Central memory CD8-positive, alpha-beta T cell (primary cell): ENCODE measurements at places on chromosomes 4 and X.

DNA sequence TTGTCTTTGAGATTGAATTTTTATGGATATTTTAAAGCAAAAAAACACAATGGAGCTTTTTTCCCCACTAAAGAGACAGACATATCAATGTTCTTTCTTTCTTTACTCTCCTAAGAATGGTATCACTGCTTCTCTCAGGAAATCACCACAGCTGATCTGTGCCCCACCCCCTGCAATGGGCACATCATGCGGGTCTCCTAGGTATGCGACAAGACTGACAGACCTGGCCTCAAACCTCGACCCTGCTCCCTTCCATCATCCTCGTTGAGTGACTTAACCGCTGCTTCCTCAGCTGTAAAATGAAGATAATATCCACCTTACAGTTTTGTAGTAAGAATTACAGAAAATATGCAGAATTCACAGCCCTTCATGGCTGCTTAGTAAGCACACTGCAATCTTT lies 58.3 kb downstream of the LEF1 start:
- DNase-seq, result no peak

- no peak for DNase-seq
Observed at GRCh38 chr4:68803013-68803412, 12.8 kb upstream of the UGT2B10 start.

DNA sequence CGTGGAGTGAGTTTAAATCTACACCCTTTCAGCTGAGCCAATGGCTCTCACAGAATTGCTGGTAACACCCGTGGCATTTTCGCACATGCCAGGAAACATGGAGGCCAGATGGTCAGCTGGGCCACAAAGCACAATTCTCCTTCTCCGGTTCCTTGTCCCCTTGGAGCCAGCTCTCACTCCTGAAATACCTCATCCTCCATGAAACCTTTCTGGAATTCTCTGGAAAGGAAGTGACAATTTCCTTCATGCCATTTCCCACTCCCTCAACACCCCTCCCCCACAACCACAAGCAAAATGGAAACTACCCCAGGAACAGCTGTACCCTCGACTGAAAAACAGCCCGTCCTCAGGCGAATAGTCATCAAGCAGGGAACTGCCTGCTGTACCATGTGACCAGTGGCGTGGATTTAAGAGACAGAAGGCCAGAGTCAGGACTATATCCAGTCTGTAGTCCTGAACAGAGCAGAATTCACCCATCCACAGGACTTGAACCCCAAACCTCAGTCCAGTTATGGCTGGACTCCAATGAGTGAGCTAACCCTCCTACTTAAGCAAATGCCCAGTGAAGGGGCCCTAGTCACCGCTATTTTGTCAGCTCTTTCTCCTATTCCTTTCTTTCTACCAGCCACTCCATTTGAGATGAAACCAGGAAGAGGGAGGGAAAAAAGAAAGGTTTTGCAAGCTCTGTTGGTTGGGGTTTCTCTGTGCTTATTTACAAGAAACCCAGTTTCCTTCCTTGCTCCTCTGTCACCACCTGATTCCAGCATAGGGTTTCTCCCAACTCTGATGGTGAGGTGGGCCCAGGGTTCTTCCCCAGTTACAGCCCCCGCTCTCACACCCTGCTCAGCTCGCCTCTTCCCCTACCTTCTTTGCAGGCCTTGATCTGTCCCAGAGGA lies 24.5 kb downstream of the ELF4 start:
- no peak for DNase-seq

- DNase-seq, result no peak
Observed at GRCh38 chrX:8424912-8425311, 39.7 kb upstream of the VCX3B start.

DNA sequence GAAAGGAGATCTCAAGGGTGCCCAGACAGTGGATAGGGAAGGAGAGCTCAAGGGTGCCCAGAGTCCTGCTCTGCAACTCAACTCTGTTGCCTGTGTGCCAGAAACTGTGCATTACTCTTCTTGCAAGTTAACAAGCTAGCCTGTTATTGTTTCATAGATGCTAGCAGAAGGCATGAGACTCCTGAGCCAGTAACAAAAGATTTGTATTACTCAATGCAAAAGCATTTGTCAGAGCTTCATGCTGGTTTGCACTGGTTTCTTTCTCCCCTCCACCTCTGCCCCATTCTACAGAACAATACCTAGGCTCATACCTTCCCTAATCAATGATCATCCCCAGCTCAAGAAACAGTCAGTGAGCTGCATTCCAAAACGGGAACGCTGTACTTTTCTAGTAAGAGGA lies 124.5 kb upstream of the NEIL3 start:
- DNase-seq, result no peak

DNA sequence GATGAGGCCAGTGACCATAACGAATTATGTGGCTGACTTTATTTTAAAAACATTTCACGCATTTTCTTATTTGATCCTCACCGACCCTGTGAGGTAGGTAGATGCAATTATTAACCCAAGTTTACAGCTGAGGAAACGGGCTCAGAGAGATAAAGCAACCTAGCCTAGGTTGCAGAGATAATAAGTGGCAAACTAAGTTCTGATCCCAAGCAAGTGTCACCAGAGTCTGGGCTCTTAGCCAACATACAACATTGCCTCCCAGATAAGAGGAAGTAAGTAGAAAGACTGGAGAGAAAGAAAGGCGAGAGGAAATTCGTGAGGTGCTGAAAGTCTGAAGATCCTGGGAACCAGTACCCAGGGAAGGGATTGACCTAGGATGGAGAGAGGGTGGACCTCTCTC lies 77.4 kb upstream of the GPR50 start:
- DNase-seq, result no peak

DNA sequence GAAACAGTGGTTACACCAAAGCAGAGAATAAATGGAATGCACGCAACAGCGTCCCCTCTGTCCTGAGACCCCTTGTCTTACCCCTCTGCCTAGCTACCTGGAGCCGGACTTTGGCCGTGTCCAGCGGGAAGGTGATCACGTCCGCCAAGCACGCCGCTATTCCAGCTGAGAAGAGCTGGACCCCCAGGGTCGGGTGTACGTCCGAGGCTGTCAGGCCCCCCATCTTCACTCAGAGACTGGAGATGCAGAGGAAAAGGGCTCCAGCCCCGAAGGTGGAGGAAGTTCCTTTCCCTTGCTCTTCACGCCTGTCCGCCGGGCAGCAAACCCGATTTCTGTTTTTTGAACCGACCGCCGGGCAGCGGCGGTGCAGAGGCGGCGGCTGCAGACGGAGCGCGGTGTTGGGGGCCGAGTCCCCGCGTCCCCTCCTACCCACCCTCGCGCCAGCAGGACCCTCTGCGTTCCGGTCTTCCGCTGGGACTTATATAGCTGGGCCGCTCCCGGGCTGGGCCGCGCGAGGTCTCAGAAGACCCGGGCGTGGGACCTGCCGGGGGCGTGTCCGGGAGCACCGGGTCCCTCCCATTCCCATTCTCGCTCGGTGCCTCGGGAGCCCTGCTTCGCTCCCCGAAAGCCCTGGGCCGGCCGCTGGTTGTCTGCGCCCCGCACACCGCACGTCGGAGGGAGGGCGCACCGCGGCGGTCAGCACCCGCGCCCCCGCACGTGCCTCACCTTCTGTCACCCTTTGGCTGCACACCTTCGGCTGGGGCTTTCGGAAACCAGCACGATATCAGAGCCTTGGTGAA lies at the start of gene UCP1:
TSS of gene UCP1 (minus strand) at position 455 of the 800 bp plus-strand sequence. CDS start at position 223, 232 bp downstream.
- no peak for DNase-seq

- DNase-seq, result no peak
Observed at GRCh38 chrX:40156470-40157227, 58.9 kb upstream of the BCOR start.

GRCh38 chr4:152460488-152460887 lies 75.4 kb downstream of the FBXW7 start:
- no peak for DNase-seq

DNA sequence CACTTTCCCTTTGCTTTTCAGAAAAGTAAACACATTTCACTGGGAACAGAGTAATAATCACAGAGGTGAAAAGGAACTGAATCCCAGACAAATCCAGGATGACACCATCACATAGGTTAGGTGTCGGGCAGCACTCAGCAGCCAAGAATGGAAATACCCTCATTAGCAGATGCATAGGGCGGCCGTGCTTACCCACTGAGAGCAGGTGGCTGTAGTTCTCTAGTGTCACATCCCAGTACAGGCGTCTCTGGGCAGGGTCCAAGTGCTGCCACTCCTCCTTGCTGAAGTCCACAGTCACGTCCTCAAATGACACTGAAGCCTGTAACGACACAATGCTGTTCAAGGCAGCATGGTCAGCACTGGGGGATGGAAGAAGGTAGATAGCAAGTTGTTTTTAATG lies 26.9 kb downstream of the ZNF41 start:
- DNase-seq, result no peak

DNA sequence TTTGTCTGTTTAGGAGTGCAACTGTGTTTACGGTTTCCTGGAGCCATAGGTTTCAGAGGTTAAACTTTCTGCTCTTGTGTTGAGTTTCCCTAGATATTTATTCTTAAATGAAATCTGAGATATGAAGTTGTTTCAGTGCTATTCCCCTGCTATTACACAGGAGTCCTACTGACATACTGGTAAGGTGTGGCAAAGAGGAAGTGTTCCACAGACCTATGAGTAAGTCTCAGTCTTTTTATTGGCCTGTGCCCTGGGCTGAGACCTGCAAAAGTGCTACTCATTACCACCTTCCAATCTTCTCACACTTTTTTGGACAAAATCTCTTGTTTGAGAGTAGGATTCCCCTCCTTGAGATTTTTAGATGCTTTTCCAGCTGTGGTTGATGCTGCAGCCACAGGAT lies 35.6 kb upstream of the MAGEA8 start:
- no peak for DNase-seq

- no peak for DNase-seq
Observed at GRCh38 chr4:47155919-47156318, 124.6 kb downstream of the GABRB1 start.

- DNase-seq, result peak; percentile 5
Observed at GRCh38 chr4:5772528-5773270, 61.7 kb downstream of the EVC start.

DNA sequence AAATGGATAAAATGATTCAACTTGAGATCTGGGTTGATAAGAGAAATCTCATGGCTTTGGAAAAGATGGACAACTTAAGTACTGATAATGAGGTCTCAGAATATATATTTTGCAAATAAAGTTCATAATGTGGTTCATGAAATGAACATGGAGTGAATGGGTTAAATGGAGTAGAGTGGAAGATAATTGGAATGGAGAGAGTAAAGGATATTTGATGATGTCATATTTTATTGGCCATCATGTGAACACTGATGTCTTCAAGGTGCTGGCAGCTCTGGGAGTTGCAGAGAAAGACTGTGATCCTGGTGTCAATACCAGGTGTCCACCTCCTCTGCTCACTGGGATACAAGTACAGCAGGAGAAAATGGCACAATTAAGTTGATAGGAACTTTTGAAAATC lies 133.9 kb upstream of the ZXDA start:
- DNase-seq, result no peak

- DNase-seq, result no peak
Observed at GRCh38 chr4:73985528-73985852, 2.5 kb downstream of the PPBP start.

DNA sequence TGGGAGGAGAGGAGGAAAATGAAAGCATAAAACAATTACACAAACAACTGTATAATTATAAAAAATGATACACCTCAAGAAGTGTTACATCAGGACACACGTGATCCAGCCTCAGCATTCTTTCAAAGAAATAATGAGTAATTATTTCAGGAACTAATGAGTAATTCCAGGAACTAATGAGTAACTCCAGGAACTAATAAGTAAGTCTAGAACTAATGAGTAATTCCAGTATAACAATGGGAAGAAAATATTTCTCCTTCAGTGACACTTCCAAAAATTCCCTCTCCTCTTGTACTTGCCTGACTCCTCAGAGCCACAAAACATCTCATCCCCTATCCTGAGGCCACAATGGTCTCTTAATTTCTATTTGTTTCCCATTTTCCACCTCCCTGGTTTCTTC lies 63.5 kb upstream of the COL25A1 start:
- DNase-seq, result no peak

DNA sequence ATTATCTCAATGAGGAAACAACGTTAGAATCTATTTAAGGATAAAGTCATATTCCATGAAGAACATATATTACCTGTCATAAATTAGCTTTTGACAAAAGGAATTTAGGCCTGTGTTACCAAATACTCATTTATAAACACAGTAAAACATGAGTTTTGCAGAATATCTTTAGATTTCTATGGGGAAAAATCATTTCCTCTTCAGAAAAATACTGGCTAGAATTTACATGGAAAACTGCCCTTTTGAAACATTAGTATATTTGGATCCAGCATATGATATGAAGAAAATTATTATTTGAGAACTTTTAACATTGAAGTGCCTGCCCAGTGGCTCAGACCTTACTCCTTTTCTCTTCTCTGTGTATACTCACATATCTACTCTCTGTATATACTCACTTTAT lies 131.4 kb upstream of the NEIL3 start:
- DNase-seq, result no peak

- DNase-seq, result peak; percentile 20
Observed at GRCh38 chr4:109816082-109816442, 500 bp downstream of the GAR1 start.

GRCh38 chrX:21610168-21610567 lies 48.0 kb downstream of the KLHL34 start:
- no peak for DNase-seq

- DNase-seq, result no peak
Observed at GRCh38 chr4:136918772-136919171, 613.5 kb downstream of the PCDH18 start.

DNA sequence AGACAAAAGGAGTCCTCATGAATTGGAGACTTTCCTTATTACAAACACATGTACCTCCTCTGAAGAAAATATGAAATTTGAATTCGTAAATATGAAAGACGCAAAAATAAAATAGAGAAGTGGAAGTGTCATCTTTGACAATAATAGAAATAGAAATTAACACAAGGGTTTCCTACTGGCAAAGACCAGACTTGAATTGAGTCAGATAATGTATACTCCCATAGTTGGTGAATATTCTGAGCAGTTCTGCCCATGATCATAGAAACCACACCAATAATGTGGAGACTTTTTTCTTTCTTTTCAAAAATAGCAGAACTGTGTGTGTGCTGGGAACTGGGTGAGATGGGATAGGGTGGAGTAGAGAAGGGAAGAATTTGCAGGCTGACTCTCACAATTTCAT lies 277.7 kb upstream of the TET2 start:
- no peak for DNase-seq

GRCh38 chr4:188660796-188661195 lies 521.6 kb downstream of the TRIML1 start:
- DNase-seq, result no peak

- no peak for DNase-seq
Observed at GRCh38 chrX:77087529-77088169, 359.5 kb upstream of the FGF16 start.

DNA sequence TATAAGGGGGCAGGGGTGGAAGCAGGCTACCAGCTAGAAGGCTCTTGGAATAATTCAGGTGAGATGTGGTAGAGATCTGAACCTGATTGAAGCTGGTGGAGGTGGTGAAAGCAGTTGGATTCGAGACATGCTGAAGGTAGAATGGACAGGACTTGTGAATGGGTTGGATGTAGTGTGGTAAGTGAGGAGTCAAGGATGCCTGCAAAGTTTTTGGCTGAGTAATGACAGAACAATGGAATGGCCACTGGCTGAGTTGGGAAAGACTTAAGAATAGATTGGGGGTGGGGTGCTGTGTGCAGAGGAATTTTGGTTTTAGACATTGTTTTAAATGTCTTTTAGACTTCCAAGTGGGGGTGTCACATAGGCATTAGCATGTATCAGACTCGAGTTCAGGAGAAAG lies 33.5 kb downstream of the HPF1 start:
- DNase-seq, result no peak
